Retina (tissue), 1 donor: ENCODE measurements at places on chromosomes 3 and 15.
A peak's percentile ranks its signal among the peaks of the same experiment; 100 is the strongest.

- DNase-seq, result no peak
Measured at GRCh38 chr15:58473724-58474123, 41.9 kb downstream of the LIPC start.

DNA sequence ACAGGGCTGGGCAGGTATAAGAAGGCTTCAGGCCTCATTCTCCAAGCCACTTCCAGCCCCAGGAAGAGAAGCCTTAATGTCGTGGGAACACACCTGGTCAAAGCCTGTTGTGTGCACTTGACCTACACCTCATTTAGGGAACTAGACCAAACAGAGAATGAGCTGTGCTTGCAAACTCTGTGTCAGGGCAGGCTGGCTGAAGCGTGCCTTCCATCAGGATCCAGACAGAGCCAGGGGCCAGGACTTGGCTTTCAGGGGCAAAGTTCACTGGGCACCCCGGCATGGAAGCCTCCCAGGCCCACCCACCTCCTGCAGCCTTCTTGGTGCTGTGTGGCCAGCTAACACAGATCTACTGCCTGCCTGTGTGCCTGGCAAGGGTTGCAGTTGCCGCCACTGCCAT is 11.5 kb downstream of the RBPMS2 start:
- DNase-seq, result no peak

DNA sequence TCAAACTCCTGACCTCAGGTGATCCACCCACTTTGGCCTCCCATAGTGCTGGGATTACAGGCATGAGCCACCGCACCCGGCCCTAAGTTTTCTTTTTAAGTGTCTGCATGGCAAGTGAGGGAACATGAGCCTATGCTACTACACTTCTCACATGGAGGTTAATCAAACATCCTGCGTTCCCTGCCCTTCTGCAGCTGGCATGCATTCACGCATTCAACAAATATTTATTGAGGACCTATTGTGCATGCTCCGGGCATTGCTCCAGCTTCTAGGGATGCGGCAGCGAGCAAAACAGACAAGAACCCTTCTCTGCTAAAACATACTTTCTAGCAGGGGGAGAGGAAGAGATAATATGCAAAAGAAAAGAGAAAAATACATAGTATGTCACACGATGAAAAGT is 42.6 kb upstream of the ACKR4 start:
- no peak for DNase-seq

DNA sequence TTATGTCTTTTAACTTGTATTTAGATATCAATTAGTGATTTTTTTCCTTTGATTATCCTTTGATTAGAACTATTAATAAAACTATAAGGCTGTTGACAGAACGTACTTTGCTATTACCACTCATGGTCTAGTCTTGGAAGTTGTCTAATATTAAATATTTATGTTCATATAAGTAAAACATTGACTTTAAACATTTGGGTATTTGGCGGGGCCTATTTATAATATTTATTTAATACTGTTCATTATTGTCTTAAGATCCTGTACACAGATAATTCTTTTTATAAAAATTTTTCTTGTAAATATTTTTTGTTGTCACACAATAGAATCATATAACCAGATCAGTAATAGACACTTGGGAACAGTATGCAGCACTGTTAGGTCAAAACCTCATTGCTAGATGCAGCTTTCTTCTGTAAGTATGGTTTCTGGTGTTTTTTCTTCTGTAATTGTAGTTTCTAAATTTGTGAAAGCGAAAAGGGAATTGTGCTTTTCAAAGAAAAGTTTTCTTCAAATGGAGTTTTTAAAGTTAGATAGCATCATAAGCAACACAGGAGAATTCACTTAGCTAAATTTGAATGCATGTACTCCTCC is 93.4 kb downstream of the FNDC3B start:
- no peak for DNase-seq

- DNase-seq, result no peak
Measured at GRCh38 chr15:98519767-98520550, 128.4 kb upstream of the IGF1R start.

DNA sequence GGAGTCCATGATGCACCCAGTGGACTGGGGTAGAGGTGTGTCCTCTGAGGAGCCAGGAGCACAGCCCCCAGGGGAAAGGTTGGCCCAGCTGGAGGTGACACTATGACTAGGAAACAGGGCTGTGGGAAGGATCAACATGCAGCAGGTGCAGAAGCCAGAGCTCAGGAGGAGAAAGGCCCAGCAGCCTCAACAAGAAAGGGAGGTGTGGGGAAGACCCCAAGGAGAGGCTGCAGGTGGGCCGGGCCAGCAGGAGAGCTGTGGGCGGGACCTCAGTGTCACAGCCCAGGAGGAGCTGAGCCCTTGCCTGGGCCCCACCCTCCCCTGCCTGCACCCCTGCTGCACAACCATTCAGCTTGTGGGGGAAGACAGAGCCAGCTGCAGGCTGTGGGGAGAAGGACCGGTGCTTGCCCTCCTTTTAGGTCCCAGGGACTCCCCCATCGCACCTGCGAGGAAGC is 18.4 kb upstream of the KLF13 start:
- no peak for DNase-seq

DNA sequence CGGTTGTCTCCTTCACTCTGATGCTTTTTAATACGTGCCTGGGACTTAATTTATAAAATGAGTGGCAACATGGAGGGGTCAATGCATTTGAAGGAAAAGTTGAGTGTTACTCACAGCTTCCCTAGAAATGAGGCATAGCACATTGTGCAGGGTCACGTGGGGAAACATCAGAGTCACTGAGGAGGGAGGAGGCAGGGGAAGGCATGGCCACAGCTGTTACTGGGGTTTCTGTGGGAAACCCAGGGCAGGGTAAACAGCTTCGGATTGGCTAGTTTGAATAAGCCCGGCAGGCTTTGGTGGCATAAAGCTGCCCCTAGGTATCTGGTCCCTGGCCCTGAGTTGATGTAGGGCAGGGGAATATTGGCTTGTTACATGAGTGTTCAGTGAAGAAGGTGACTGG is 98.9 kb upstream of the ST8SIA2 start:
- peak; percentile 53 for DNase-seq

DNA sequence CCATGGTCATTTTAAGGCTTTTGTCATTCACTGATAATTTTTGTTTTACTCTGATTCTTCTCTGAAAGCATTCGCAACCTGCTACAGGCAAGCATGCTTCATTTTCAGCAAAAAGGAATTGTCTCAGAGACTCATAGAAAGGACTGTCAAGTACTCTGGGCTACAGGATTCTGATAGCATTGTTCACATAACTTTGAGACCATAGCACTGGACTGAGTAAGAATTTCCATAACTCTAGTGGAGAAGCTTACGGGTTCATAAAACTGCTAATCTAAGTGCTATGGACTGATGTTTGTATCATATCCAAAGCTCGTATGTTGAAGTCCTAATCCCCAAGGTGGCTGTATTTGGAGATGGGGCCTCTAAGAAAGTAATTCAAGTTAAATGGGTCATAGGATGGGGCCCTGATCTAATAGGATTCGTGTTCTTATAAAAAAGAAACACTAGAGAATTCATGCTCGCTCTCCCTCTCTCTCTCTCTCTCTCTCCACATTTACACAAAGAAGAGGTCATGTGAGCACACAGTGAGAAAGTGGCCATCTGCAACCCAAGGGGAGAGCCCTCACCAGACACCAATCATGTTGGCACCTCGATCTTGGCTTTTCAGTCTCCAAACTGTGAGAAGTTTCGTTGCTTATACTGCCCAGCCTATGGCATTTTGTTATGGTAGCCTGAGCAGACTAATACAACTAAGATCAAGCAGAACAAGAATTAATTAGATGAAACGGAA is 60.4 kb downstream of the CRYGS start:
- DNase-seq, result no peak

GRCh38 chr3:144369129-144369879 is 397.7 kb downstream of the DIPK2A start:
- DNase-seq, result peak; percentile 9

DNA sequence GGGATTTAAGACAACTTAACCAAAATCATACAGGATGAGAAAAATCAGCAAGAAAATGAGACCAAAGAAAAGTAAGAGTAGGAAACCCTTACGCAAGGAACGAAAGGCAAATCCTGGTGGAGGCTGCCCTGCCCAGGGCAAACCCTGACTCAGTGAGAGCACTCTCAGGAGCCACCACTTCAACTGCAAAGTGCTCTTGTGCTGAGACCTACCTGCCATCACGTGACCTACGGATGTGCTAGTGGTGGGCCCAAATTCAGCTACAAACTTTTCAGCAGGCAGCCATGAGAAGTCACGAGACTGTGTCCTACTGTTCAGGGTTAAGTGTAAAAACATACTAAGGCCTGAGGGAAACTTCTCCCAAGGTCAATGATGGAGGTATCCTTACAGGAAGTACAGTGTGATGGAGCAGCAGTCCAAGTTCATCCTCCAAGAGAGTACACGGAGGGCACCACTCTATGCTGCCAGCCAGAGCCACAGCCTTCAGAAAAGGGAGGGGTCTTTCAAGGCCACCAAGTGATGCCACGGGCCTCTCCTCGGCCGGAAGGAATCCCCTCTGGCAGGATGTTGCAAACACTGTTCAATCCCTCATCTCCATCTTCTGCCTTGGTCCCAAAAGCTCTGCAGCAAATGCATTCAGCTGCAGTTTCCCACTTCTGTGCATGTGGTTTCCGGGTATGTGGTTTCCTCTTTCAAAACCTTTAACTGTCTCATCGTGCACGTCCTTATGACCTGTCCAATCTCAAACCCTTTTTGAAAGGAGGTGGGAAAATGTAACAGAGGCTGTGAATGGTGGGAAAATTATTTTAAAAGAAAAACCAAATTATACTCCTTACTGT is 9.5 kb downstream of the CHSY1 start:
- no peak for DNase-seq

DNA sequence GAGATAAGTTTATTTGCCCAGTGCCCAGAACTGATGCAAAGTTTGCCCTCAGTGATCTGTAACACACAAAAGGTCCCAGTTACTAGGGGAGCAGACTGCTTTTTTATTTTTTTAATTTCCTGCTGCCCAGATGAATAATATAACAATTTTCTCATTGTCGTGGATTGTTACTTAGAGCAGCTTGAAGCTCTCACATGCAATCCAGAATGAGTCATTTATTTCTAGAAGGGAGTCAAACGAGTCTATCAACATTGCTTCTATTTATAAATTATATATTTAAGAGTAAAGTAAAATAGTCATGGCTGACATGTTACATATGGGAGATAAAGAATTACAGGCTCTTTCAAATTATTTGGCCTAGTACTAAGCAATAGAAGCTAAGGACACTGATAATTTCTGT is 41.3 kb downstream of the MEIS2 start:
- no peak for DNase-seq

GRCh38 chr3:42658771-42659390 is 5.4 kb downstream of the ZBTB47 start:
- no peak for DNase-seq

- DNase-seq, result no peak
Measured at GRCh38 chr15:77897896-77898406, 179.6 kb downstream of the TBC1D2B start.

GRCh38 chr3:51669241-51670052 is 1.6 kb upstream of the TEX264 start:
- peak; percentile 82 for DNase-seq

DNA sequence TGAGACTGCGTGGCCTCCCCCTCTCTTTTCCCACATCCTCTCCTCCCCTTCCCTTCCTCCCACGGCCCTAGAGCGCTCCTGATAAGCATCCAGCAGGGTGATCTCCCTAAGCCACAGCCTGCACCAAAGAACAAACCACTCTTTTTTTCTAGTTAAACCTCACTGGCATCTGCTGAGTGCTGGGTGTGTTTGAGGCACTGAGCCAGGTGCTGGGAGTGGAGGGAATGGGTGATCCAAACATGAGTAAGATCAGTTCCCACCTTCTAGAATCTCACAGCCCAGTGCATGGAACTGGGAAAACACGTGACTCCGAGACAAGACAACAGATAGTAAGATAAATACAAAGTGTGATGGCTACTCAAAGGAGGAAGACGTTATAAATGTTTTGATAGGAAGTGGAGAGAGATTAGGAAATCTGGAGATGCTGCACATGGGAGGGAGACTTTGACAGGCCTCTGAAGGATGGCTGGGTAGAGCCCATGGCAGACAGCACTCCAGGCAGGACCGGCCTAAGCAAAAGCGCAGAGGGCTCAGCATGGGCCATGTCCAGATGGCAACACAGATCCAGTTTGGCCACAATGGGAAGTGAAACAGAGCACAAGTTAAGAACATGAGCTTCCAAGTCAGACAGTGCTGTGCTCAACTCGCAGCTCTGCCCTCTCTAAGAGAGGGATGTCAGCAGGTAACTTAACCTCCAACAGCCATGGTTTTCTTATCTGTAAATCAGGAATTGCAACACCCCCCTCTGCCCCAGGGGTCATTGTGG is 55.6 kb downstream of the CCR3 start:
- DNase-seq, result no peak
